ENCODE measurements at places on chromosomes 1 and 21.

DNA sequence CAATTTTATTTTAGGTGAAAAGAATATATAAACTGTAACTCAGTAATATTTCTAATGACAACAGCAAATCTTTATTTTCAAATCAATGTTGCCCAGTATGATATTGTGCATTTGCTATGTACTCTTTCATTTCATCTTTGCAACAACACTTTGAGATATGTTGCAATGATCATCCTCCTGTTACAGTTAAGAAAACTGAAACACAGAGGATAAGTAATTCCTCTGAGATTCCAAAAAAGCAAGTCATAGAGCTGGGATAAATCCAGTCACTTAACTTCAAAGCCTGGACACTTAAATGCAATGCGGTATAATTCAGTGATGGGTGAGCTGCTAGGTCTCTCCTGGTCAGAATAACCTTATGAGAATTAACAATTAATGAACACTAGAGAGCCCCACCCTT is 48.6 kb upstream of the EXO1 start:
- DNase-seq = no peak

GRCh38 chr1:83996191-83996590 is 2.7 kb downstream of the TTLL7 start:
- DNase-seq = no peak

DNA sequence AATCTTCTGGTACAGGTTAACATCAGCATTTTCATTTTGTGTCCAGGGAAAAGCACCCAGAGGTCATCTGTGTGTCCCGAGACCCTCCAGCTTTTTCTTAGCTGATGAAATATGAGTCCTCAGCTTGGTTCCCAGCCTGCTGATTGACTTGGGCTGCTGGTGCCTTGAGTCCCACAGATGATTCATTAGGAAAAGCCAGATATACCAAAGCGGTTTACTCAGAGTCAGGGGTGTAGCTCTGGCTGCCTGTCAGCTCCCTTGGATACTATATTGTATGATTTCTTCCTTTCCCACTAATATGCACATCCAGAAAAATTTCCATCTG is 43.7 kb upstream of the MAB21L3 start:
- no peak for DNase-seq

DNA sequence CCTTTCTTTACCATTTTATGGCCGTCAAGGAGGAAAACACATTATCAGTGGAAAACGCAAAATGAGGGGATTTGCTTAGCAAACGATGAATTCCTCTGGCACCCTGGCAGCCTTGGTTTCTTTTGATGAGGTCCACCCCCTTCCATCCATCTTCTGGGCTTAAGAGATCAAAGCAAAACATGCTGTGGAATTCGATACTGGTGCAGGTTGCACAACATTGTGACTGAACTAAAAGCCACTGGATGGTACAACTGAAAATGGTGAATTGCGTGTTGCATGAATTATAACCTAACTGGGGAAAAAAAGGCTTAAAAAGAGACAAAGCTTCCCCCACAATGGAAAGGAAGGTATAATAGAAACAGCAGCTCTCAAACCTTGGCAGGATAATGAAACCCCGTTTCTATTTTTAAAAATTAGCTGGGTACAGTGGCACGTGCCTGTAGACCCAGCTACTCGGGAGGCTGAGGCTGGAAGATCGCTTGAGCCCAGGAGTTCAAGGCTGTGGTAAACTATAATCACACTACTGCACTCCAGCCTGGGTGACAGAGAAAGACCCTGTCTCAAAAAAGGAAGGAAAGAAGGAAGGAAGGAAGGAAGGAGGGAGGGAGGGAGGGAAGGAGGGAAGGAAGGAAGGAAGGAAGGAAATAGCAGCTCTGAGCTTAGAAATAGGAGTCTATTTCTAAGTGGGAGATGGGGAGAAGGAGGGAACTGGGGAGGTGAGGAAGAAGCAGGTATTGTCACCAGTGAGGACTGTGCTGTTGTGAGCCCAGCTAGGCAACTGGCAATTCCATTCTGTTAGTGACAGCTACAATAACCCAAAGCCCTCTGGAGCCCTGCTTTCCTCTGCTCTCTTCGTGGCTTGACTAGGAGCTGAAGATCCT is 29.0 kb upstream of the LGALS8 start:
- no peak for DNase-seq

DNA sequence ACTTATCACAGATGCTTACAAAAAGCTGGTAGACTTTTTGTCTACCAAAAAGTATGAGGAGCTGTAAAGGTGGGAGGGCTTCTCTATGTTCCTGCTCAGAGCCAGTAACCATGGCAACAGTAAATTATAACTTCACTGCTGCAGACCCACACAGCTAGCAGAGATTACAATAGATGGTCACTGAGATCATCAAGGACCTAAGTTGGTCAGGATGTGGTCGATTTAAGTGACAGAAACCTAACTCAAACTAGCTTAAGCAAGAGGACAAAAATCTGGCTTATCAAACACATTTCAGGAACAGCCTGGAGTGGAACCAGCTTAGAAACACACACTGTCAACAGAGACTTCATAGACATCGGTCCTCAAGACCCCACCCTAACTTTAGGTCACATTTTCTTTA is 113.4 kb upstream of the ATP1A1 start:
- no peak for DNase-seq

DNA sequence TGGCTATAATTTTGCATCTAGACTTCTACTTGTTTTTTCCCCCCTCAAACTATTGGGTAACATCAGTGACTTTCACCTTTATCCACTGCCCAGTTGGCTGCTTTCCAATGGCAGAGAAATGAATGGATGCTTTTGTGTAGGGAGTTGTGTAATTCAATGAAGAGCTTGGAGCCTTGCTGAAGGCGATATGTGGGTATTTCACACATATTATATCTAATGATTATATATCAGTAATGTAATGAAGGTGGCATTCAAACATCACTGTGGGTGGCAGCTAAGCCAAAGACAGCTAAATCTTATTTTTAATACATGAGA is 81.2 kb downstream of the TGFB2 start:
- DNase-seq = no peak

DNA sequence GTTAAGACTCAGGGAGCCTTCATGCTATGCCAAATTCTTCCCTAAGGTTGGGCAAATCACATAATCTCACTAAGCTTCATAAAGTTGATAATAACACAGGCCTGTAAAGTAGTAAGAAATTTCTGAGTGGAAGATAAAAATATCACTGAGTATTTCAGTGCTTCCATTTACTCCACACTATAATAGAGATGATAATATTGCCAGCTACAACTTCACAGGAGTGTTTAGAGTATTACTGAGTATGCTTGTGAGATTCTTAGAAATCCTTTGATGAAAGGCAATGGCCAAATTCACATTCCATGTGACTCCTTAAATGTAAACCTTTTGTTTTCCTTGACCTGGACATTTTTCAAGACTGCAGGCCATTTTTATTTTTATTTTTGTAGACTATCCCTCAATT is 10.4 kb downstream of the ITGB3BP start:
- no peak for DNase-seq

Measured in LNCaP clone FGC (cell line).